Activated CD8-positive, alpha-beta memory T cell treated with anti-CD3 and anti-CD28 coated beads, Interleukin-2, amount 10 ng/mL, durations not matched to agents 7 days and 5 days (primary cell): ENCODE measurements at places on chromosomes 2 and 18. TPM values are rescaled to one million over a fixed set of nuclear protein-coding genes. Genes with fewer than 3 reads are reported as not detected.

Gene NXPH2
- not detected for total RNA-seq

Gene PLGLB2
- total RNA-seq = 2.7 TPM

Gene CREB1
- total RNA-seq = 115 TPM

Gene EPB41L3
- 0.45 TPM for total RNA-seq

DNA sequence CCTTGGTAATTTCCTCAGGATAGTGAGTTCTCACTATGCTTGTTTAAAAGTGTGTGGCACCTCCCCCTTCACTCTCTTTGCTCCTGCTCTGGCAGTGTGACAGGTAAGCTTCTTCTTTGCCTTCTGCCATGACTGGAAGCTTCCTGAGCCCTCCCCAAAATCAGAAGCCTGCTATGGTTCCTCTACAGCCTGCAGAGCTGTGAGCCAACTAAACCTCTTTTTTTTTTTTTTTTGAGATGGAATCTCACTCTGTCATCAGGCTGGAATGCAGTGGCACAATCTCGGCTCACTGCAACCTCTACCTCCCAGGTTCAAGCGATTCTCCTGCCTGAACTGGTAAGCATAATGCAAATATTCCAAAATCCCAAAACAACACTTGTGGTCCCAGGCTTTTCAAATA is 80.0 kb downstream of the SOWAHC start:
- peaks cover 1% of the 10 kb centered on the region for H3K4me1 ChIP-seq
- H3K27me3 ChIP-seq = peaks cover 6% of the 10 kb centered on the region
- peaks cover 1% of the 10 kb centered on the region for H3K36me3 ChIP-seq
- no peak overlapping the region for H3K4me3 ChIP-seq

GRCh38 chr2:140023291-140023690 is 1243.1 kb upstream of the NXPH2 start:
- no peak for DNase-seq
- H3K27me3 ChIP-seq = no peaks in the 10 kb centered on the region
- H3K27ac ChIP-seq = no peak overlapping the region
- H3K4me1 ChIP-seq = no peaks in the 10 kb centered on the region
- H3K4me3 ChIP-seq = no peak overlapping the region

DNA sequence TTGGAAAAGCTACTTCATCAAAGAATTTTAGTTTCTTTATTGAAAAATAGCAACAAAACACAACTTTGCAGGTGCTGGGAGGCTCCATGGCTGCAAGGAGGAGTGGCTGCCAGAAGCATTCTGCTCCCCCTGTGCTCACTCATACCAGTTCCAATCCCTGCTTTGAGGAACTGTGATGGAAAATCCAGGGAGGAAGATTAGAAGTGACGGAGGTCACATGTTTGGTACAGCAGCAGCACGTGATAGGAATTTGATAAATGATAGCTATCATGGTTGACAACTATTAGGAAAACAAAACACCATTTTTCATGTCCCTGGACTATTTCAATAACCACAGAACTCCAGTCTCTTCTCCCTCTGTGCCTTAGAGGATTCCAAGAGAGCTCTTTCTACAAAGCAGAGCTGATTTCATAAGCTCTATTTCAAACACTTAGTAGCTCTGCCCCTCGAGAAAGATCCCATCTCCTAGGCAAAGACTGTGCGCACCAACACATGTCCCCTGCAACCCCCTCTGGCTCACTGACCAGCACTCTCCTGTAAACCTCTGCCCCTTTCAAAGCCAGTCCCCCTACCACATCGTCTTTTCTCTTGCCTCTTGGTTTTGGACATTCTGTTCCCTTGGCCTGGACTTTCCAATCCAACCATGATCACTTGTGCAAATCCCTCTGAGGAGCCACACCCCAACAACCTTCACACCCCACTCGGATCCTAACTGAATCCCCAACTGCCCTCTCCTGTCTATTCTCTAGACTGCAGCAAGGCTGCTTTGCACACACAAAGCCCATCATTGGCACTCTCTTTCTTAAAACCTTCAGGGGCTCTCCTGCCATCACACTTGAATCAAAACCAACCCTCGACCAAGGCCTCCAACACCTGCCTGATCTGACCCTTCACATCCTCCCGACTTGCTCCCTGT is 352.4 kb upstream of the PKDCC start:
- H3K27ac ChIP-seq = no peak overlapping the region
- DNase-seq = no peak
- no peaks in the 10 kb centered on the region for H3K36me3 ChIP-seq
- H3K4me1 ChIP-seq = no peaks in the 10 kb centered on the region
- H3K27me3 ChIP-seq = peaks cover 8% of the 10 kb centered on the region

GRCh38 chr2:3405876-3406275 is 26.4 kb downstream of the TRAPPC12 start:
- peaks cover 21% of the 10 kb centered on the region for H3K36me3 ChIP-seq
- H3K27me3 ChIP-seq = no peaks in the 10 kb centered on the region
- no peaks in the 10 kb centered on the region for H3K4me1 ChIP-seq
- H3K4me3 ChIP-seq = no peak overlapping the region
- no peak overlapping the region for H3K27ac ChIP-seq

DNA sequence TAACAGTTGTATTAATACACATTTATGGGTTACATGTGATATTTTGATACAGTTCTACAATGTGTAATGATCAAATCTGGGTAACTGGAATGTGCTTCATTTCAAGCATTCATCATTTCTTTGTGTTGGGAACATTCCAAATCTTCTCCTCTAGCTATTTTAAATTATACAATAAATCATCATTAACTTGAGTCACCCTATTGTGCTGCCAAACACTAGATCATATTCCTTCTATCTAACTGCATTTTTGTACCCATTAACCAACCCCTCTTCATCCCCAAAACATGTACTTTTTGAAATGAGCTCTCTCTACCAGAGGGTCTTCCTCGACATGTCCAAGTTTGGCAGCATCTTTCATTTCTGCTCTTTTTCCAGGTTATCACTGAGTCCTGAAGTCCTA is 81.1 kb upstream of the TTC39C start:
- no peak overlapping the region for H3K27ac ChIP-seq
- DNase-seq = no peak
- peaks cover 58% of the 10 kb centered on the region for H3K4me1 ChIP-seq
- peaks cover 6% of the 10 kb centered on the region for H3K36me3 ChIP-seq
- H3K4me3 ChIP-seq = no peak overlapping the region
- H3K27me3 ChIP-seq = peaks cover 15% of the 10 kb centered on the region

DNA sequence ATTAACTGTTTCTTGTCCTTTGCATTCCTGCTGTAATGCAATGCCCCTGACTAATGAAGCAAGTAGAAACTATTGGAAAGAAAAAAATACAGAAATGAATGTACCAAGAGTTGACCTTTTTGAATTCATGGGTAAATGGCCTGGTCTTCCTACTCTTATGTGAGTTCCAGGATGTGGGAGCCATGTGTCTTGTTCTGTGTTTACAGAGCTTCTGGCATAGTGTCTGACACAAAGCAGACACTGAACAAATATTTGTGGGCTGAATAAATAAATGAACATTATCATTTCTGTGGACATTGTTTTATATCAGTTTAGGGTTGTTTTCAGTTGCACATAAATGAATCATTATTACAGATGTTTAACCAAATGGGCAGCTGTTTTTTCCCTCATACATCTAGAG is 155.5 kb downstream of the CD8B2 start:
- no peak for DNase-seq
- no peaks in the 10 kb centered on the region for H3K4me1 ChIP-seq
- H3K27me3 ChIP-seq = no peaks in the 10 kb centered on the region
- H3K4me3 ChIP-seq = no peak overlapping the region
- H3K27ac ChIP-seq = no peak overlapping the region

DNA sequence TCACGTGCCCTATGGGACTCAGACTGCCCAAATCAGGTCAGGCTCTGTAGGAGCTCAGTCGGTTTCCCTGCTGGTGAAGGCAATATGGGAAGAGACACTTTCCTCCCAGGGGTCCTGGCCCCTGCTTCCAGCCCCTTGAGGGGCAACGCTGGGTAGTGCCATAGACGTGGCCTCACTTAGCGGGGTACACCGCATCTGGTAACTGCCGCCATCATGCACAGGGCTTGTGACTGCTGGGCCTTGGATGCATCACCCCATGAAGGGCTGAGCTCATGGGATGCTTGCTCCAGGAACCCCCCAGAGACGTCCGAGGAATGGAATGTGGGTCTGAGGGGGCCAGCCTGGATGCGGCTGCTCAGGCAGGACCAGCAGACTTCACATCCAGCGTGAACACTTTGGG is 127.3 kb upstream of the HDAC4 start:
- H3K27ac ChIP-seq = no peak overlapping the region
- H3K4me3 ChIP-seq = no peak overlapping the region
- H3K27me3 ChIP-seq = no peaks in the 10 kb centered on the region
- H3K4me1 ChIP-seq = no peaks in the 10 kb centered on the region
- no peak for DNase-seq

GRCh38 chr2:207251573-207252192 is 85.9 kb upstream of the KLF7 start:
- H3K36me3 ChIP-seq = no peaks in the 10 kb centered on the region
- no peak overlapping the region for H3K4me3 ChIP-seq
- H3K27me3 ChIP-seq = peaks cover 10% of the 10 kb centered on the region

GRCh38 chr18:24935008-24935407 is 417.0 kb downstream of the ZNF521 start:
- no peak for DNase-seq
- no peak overlapping the region for H3K27ac ChIP-seq
- H3K36me3 ChIP-seq = no peaks in the 10 kb centered on the region
- no peak overlapping the region for H3K4me3 ChIP-seq
- H3K4me1 ChIP-seq = no peaks in the 10 kb centered on the region
- no peaks in the 10 kb centered on the region for H3K27me3 ChIP-seq

DNA sequence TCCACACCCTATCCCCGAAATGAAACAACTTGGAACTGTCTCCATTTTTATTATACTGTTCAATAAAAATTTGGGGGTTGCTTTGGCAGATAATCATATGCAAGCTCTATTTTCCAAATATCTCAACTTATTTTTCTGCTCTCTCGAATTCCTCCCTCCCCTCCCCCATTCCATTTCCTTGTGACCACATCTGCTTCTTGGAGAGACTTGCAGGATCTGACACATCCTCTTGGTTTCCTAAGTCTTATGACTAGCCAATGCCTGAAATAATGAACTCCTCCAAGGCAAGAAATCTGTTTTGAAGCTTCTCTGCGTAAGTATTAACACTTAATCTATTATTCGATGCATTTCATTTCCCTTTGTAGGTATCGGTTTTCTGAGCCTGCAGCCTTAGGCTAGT is 16.1 kb downstream of the TGIF1 start:
- no peak overlapping the region for H3K4me3 ChIP-seq
- H3K27ac ChIP-seq = no peak overlapping the region
- H3K36me3 ChIP-seq = peaks cover 11% of the 10 kb centered on the region
- H3K27me3 ChIP-seq = no peaks in the 10 kb centered on the region
- peaks cover 2% of the 10 kb centered on the region for H3K4me1 ChIP-seq
